ENCODE measurements at places on chromosomes 5 and 9.

DNA sequence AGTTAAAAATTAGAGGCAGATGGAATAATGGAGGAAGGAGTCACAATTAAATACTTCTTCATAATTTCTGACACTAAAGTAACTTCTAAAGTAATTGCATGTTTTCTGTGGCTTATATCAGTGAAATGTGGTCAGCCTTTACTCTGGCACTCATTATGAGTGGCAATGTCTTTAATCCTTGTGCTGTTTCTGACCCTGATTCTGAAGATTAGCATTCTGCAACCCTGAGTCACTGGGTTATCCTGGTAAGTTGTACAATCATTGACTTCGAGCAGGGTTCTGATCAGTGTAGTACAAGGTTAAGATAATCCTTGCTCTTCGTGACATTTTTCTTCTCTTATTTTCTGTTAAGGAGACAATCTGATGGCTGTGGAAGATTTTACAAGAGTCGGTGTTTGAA, 379.4 kb upstream of the RORB start:
- DNase-seq = no peak

- DNase-seq = no peak
These were observed 1.8 kb upstream of the MACROH2A1 start for GRCh38 chr5:135400866-135401265.

DNA sequence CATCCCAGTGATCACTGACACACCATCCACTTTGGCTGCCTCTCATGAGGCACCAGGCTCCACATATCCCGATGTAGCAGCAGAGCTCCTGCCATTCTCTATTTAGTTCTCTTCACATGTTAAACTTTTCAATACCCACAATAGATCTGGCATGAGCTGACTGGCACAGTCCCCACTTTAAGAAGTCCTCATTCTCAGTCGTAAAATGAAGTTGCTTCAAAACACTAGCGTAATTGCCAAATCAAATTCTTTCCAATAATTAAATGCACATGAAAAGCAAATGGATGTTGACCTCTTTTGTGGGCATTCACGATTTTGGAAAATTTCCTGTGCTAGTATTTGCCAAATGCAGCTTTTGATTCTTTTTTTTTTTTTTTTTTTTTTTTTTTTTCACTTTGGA, 32.4 kb downstream of the HAPLN1 start:
- DNase-seq = no peak

DNA sequence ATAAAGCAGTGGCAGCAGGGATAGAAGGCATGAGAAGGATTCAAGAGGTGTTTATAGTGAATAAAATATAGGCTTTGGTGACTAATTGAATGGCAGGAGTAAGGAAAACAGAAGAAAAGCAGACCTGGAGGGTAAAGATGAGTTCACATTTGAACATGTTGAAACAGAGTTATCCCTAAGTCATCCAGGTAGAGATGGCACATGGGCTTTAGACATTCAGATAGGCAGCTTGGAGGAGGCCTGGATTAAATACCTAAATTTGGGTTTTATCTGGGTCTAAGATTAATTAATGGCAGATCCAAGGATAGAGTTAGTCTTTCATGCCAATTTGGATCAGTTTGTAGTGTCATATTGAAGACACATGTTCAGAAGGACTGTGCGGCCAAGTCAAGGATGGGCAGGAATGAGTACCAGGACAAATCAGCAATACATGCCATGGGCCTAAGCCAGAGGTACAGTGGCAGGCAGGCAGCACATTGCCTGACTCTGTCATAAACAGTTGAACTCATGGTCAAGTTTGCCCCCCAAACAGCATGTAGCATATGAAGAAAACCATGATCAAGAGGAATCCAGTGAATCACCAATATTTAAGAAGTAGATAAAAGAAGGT, 115.5 kb upstream of the SLC12A2 start:
- no peak for DNase-seq

DNA sequence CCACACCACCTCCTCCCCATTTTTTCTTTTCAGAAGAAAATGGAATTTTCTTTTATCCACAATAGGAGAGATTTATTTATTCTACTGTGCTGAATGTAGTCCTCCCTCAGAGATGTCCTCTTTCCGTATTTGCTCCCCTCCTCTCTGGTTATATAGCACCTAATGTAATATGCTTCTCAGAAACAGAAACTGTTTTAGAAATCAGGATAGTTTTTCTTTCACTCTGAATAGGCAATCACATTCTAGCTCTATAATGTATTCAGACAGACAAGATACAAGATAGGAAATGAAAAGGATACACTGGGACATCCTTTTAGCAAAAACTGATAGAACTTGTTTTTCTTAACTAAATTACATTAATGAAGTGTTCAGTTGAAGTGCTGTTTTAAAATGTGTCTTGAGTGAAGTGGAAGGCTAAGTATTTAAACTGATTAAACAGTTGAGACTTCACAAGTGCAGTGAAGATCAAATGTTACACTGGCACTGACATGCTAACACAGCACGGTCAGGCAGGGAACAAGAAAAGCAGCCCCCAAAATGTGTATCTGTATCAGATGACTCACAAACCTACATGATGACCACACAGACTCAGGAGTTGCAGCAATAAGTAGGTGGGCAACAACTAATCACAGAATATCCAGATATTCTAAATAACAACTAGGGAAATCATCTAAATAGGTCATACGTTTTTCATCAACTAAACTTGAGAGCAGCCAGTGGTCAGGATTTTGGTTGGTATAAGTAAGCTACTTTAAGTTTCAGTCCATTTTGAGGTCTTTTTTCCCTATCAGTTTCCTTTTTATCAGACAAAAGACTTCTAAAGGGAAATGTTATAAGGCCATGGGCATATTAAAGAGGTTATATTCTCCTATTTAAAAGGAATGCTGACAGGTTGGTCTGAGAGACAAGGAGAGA, 260.4 kb downstream of the MLLT3 start:
- DNase-seq = no peak

DNA sequence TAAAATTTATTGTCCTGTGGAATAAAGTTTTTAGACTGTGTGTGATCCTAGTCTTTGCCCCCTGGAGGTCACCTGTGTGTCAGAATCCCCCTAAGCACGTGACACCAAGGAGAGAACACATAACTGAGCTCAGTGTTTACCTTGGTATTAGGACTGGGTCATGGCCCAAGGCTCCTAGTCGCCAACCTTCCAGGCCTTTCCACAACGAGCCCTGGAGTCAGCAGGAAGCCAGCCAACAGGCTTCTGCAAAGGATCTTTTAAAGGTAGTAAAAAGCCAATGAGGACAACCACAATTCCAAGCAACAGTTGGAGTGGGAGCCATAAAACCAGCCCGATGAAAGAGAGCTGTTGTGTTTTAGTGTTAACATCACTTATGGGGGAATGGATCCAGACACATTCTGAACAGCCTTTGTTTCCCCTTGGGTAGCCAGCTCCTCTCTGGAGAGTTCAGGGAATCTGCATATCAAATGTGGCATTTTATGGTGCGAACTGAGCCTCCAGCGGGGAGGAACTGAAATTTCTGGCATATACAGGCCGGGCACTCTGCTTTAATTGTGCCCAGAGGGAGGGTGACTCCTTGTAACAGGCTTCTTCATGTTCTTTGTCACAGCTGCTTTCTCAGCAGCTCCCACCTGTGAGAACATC, 239.9 kb downstream of the FSTL4 start:
- no peak for DNase-seq

GRCh38 chr5:98865690-98866089, 63.1 kb downstream of the CHD1 start:
- DNase-seq = no peak

DNA sequence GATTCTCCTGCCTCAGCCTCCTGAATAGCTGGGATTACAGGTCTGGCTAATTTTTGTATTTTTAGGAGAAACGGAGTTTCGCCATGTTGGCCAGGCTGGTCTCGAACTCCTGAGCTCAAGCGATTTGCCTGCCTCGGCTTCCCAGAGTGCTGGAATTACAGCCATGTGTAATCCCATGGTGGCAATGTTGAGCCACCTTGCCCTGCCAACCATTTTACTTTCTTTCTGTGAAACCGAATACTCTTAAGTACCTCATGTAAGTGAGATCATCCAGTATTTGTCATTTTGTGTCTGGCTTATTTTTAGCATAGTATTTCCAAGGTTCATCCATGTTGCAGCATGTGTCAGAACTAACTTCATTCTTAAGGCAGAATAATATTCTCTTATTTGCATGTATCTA, 8.2 kb downstream of the PRRC2B start:
- DNase-seq = no peak

- DNase-seq = no peak
These were observed 129.7 kb upstream of the PCA3 start for GRCh38 chr9:76634356-76635054.

GRCh38 chr5:58077416-58077815, 382.5 kb downstream of the PLK2 start:
- DNase-seq = no peak

- no peak for DNase-seq
These were observed 253.3 kb upstream of the SMARCA2 start for GRCh38 chr9:1761807-1762206.

DNA sequence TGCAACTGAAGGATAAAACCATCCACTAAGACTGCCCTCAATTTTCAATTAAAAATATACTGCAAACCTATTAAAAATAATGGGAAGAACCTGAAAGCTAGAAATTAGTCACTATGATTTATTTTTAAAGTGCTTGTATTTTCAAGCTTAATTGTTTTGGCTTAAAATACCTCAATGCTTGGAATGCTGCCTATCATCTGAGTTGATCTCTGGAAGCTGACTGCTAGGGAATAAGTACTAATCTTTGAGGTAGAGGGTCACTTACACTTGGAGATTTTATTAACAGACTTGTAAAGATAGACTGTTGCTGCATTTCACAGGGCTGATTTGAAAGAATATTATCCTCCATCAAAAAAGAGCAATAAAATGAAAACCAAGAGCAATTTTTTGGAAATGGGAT, 6.2 kb downstream of the PCSK1 start:
- no peak for DNase-seq

GRCh38 chr9:136761545-136761981, 2.8 kb downstream of the LCN15 start:
- no peak for DNase-seq

DNA sequence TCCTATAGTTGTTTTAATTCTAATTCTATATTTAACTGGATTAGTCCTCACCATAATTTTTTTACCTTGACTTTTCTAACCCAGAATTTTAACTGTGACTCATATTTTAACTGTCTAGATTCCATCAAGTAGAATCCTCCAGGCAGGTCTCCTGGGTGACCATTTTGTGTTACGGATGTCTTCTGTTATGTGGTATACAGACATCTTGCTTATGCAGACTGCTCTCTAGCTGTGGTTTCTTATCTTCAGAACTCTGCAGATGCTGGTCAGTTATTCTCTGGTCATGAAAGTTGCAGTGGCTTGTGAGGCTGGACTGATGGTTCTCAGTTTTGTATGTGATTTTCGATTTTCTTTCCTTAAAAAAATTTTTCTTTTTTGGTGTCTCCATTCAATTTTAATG, 139.4 kb downstream of the ATG10 start:
- DNase-seq = no peak

GRCh38 chr9:95502248-95502647, 14.5 kb downstream of the PTCH1 start:
- no peak for DNase-seq

DNA sequence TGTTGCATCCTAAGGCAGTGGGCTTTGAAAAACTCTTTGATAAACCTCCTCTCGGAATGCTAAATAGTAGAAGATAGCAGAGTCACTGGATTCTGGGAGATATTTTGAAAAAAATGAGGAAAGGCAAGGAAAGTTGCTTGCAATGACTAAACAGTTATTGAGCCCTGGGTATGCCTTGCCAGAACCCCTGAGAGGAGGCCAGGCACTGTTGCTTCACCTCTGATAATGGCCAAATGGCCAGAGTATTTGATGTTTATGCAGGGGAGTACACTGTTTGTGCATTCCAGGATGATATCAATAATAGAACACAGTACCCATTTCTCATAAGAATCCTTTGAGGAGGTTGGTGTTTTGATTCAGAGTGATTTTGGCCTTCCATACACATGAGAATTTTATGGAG, 935.1 kb upstream of the WWC1 start:
- DNase-seq = no peak

GRCh38 chr5:167949435-167949834, 342.0 kb upstream of the WWC1 start:
- DNase-seq = no peak

DNA sequence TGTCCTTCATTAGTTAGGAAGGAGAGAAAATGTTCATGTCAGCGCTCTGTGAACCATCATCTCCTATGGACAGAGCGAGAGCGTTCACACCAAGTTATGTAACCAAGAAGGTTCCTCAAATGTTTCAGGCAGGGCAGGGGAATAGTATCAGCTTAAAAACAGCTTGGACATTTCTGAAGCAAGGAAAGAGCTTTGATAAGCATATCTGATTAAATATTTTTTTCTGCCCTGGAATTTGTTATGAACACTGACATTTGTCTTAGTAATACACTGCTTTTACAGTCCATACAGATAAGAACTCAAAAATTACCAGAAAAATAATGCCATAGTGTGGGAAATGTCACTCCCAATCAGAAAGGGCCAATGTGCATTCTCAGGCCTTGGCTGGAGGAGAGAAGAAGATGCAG, 66.3 kb upstream of the LIFR start:
- no peak for DNase-seq

DNA sequence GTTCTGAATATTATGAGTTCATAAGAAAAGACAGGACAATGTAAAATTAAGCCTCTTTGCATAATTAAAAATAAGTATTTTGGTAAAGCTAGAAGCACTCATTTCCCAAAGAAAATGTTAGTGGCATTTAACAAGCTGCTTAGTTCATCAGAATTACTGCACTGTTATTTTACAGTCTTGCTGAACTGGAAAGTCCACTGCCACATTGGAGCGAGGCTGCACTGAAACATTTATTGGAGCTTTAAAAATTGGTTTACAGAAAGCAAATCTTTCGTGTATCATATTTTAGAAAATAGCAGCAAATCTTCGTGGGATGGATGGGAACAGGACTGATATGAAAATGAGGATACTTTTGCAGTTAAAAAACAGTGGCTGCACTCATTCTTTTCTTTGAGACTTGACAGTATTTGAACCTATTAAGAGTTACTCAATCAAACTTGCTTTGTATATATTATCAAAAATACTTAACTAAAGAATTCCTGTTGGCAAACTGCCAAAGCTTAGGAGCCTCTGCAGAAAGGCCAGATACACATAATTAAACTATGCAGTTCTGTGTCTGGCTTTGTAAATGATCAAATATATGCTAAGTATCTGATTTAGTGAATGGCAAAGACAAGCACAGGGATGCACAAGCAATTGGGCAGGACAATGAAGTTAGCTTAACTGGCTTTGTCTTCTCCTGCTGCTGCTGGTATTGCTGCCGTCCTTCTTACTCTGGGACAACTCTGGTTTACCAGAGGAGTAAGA, 16.5 kb upstream of the FBXL7 start:
- no peak for DNase-seq
